ENCODE measurements at places on chromosomes 12 and 14.

- peaks cover 18% of the 10 kb centered on the region for H3K27me3 ChIP-seq
- no peak for DNase-seq
- no peaks in the 10 kb centered on the region for H3K36me3 ChIP-seq
- no peaks in the 10 kb centered on the region for H3K4me1 ChIP-seq
Measured at GRCh38 chr12:54065677-54066076, 12.0 kb downstream of the HOXC4 start.

DNA sequence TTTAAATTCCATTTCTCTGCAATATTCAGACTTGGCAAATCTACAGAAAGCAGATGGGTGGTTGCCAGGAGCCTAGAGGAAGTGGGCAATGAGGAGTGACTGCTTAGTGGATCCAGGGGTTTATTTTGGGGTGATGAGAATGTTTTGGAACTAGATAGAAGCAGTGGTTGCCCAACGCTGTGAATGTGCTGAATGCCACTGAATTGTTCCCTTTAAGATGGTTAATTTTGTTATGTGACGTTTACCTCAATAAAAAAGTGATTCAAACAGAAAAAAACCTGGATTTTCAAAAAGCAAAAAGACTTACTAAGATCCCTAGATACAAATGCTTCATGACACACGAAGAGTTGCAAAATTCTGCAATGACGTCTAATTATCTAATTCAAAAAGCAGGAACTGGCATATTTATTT is 34.2 kb downstream of the DAO start:
- H3K4me3 ChIP-seq = no peak overlapping the region
- peaks cover 15% of the 10 kb centered on the region for H3K36me3 ChIP-seq
- H3K27ac ChIP-seq = no peak overlapping the region
- H3K27me3 ChIP-seq = peaks cover 4% of the 10 kb centered on the region
- no peak for DNase-seq
- H3K4me1 ChIP-seq = no peaks in the 10 kb centered on the region

DNA sequence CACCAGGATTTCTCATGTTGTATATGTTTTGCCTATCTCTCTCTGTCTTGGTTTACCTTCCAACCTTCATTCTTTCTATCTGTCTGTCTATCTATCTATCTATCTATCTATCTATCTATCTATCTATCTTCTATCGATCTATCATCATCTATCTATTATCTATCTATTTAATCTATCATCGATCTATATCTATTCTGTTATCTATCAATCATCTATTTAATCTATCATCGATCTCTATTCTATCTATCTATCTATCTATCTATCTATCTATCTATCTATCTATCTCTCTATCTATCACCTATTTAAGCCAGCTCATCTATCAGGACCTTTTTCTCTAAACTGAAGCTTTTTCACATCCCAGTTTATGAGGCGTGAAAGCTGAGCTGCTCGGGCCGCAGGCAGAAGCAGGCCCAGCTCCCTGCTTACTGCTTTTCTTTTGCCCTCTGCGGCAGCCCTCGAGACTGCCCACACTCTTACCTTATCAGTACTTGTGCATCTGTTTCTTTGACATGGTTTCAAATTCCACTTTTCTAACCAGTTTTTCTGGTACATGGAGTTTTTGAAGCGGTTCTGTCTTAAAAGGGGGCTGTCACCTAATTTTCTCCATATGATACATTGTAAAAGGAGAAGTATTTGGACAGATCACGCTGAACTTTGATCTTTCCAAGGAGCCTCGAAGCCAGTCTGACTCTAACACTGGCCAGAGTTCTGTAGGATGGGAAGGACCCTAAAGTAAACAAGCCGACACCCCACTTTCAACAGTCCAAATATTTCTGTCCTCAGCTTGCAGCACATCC is 44.4 kb upstream of the GSG1 start:
- no peak overlapping the region for H3K27ac ChIP-seq
- no peaks in the 10 kb centered on the region for H3K36me3 ChIP-seq
- DNase-seq = no peak
- no peak overlapping the region for H3K4me3 ChIP-seq
- H3K4me1 ChIP-seq = no peaks in the 10 kb centered on the region
- H3K27me3 ChIP-seq = no peaks in the 10 kb centered on the region

DNA sequence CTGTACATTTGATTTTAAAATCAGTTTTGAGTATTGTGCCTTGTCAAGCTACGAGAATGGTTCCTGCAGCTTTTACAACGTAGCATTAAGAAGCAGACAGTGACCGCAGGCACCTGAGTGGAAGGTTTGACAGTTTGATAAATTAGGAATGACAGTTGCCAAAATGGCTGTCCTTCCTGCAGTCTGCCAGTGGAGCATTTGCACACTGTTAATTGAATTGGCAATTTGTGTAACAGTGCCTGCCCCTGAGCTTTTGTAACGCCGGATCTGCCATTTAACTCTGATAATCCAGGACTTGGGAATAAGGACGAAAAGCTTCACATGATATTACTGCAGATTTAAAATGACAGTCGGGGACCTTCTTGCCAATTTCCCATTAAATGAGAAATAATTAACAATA is 385.3 kb downstream of the NPAS3 start:
- peaks cover 2% of the 10 kb centered on the region for H3K4me1 ChIP-seq
- no peak for DNase-seq
- no peak overlapping the region for H3K27ac ChIP-seq
- H3K36me3 ChIP-seq = no peaks in the 10 kb centered on the region
- H3K4me3 ChIP-seq = no peak overlapping the region

GRCh38 chr12:110849748-110850403 is 3.1 kb downstream of the CCDC63 start:
- no peak overlapping the region for H3K4me3 ChIP-seq
- DNase-seq = no peak
- peaks cover 10% of the 10 kb centered on the region for H3K4me1 ChIP-seq
- peaks cover 2% of the 10 kb centered on the region for H3K27me3 ChIP-seq
- H3K27ac ChIP-seq = no peak overlapping the region
- peaks cover 4% of the 10 kb centered on the region for H3K36me3 ChIP-seq

DNA sequence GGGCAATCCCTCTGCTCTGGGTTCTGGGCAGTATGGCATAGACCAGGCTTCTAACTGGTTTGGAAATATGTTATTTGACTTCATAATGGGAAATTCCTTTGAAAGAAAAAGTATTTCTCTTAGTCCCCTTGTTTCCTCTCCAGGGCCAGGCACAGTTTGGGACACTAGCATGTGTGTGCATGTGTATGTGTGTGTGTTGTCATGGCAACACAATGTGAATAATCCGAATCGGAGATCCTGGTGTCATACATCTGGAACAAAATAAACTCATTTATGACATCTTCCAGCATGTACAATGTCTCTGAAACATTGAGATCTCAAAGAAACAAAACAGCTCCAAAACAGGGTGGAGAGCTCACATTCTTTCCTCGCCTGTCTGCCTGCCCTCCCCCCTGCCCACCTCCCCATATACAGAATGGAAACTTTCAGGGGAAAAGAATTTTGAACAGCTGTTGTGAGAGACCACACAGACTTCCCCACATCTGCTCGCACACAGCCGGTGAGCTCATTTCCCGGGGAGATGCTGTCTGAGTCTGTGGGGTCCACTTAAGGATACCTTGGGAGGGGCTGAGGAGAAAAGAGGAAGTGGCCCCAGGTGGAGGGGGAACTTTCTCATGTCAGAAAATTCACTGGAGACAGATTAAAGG is 55.5 kb upstream of the PARP11 start:
- peaks cover 9% of the 10 kb centered on the region for H3K36me3 ChIP-seq
- peaks cover 39% of the 10 kb centered on the region for H3K4me1 ChIP-seq
- peak overlapping the region; percentile 21 for H3K4me3 ChIP-seq
- no peak for DNase-seq

DNA sequence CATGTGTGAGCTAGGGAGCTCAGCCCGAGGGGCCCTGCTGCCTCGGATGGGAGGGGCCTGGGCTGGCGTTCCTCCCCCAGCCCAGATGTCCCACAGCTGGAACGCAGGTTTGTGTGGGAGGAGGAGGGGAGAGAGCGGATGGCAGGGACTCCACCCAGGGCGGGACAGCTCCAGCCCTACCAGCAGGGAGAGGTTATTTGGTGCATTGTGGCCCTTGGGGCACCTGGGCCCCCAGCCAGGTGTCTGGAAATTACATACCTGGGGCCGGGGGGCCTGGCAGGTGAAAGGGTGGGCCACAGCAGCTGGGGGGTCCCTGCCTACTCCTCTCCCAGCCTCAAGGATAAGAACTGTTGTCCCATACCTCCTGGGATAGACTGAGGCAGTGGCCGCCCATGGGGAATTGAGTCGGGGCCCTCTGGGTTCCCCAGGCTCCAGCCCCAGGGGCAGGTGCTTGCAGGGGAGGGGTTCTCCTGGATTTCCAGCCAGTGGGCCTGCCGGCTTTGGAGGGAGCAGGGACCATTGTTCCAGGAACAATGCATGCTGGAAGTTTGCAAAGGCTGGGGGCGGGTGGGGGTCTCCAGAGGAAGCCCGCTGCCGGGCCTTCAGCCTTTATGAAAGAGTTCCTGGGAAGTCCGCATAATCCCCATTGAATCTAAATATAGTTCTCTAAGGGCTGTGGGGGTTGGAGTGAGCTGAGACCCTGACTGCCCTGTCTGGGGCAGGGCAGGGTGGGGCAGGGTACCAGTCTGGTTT is 1.2 kb downstream of the KIF26A start:
- H3K4me1 ChIP-seq = peaks cover 2% of the 10 kb centered on the region
- H3K27ac ChIP-seq = no peak overlapping the region
- H3K36me3 ChIP-seq = no peaks in the 10 kb centered on the region
- no peak overlapping the region for H3K4me3 ChIP-seq

DNA sequence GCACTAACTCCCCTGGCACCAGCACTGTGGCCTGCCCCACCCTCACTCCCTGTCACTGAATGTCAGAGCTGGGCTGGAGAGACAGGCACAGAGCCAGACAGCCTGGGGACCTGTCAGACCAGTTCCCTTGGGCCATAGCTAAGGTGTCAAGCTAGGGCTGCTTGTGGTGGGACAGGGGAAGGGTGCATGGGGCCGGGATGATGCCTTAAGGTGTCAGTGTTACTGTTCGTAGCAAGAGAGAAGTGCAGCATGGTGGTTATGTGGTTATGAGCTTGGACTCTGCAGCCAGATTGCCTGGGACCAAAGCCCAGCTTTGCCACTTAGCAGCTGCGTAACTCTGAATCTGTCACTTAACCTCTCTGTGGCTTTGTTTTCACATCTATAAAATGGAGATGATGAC is 3.8 kb downstream of the RAPGEF3 start:
- no peaks in the 10 kb centered on the region for H3K4me1 ChIP-seq
- H3K4me3 ChIP-seq = no peak overlapping the region
- peaks cover 4% of the 10 kb centered on the region for H3K27me3 ChIP-seq
- no peak overlapping the region for H3K27ac ChIP-seq
- H3K36me3 ChIP-seq = no peaks in the 10 kb centered on the region
- no peak for DNase-seq

Measured in glutamatergic neuron (in vitro differentiated cells).